ENCODE measurements at places on chromosomes 6 and 20.

GRCh38 chr6:89464295-89464694, 31.3 kb downstream of the ANKRD6 start:
- DNase-seq = no peak

GRCh38 chr20:56626367-56627121, 2.6 kb upstream of the TFAP2C start:
- DNase-seq = no peak

- DNase-seq = no peak
These were observed 219.2 kb upstream of the LRFN2 start for GRCh38 chr6:40806256-40806864.

DNA sequence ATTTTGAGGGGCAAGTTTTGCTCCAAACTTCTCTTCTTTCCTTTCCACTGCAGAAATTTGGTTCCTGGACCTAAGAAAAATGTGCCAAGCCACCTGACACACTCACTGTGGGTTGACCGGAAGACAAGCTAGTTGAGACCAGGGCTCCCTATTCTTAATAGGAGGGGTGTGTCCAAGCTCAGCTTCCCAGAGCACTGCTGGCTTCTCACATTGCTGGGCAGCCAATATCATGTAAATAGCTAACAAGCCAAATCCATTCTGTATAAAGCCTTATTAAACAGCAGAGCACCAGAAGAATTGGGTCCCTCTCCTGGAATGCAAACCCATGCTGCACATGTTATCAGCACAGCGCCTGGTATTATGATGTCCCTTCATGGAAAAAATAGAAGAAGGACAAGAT, 17.0 kb upstream of the SAMD3 start:
- DNase-seq = no peak

DNA sequence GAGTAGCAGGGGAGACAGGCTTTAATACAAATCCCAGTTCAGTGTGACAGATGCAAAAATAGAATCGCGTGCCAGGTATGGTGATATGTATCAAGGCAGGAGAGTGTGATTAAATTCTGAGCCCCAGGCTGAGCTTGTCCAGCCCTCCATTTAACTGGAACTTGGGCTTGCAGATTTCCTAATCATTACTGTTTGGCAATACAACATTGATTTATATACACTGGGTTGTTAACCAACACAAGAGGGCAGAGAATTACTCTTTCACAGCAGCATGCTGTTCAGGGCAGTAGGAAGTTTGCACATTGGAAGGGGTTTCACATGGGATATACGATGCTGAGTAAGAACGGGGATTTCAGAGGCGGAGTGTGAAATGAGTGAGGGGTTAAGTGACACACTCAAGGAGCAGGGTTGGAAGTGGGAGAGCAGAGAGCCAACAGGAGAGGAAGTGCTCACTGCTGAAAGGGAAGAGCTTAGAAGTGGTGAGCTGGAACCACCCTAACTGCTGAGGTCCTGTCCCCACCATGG, 70.8 kb upstream of the ATXN1 start:
- DNase-seq = no peak

Measured in hematopoietic multipotent progenitor cell (in vitro differentiated cells).